ENCODE measurements at places on chromosomes 2 and 18. TPM values are rescaled to one million over a fixed set of nuclear protein-coding genes. Genes with fewer than 3 reads are reported as not detected.

MSGN1 gene
- not detected for total RNA-seq

KIAA2012 gene
- total RNA-seq = under 0.01 TPM

BOLL gene
- total RNA-seq = not detected

CYP27A1 gene
- total RNA-seq = 17.1 TPM

TSPYL6 gene
- total RNA-seq = not detected

TUBA3E gene
- not detected for total RNA-seq

DSC3 gene
- total RNA-seq = 0.14 TPM

SKOR2 gene
- not detected for total RNA-seq

COX5B gene
- total RNA-seq = 573 TPM
